ENCODE measurements at places on chromosomes 11 and 22.

DNA sequence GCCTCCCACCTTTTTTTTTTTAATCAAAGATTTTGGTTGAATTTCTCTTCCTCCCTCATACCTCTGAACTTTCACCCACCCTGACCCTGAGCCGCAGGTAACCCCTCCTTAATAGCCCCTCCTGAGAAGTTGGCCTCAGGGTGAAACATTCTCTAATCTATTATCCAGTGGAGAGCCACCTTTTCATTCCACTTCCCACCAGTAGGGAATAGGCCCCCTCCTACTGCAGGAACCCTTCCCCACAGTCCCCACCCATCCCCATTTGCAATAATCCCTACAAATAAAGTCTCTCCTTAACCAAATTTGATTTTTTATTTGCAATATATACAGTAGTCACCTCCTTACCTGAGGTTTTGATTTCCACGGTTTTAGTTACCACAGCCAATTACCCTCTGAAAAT, 2.1 kb upstream of the SLC35F2 start:
- DNase-seq = no peak

DNA sequence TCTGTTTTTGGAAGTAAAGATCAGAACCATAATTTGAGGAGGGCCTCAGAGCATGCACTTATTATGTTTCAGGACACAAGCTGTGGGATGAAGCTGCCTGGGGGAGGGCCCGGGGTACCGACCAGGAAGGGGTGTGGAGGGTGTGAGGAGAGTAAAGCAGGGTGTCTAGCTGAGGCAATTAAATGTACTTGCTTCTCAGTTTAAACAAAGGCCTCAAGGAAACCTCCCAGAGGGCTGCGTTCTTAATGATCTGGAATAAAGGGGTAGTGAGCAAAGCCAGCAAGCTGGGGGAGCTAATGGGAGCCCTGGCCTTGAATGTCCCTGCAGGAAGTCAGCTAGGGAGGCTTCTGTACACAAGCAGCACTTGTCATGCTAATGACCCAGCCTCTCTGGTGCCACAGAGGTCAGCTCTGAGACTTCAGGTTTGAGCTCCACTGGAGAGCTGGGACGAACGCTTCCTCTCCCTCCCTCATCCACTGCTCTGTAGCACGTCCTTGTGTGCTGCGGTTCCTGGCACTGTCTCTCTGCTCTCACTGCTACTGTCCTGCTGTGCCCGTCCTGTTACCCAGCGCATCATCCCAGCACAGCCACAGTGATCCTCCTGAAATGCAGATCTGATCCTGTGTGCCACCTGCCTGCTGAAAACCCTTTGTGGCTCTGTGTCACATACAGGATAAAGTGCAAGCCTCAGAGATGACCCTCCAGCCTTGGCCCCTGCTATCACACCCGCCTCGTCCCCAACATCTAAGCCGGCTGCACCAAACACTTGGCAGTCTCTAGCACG, 159.7 kb downstream of the DBX1 start:
- DNase-seq = no peak

- DNase-seq = no peak
These were observed 37.3 kb downstream of the OSBPL5 start for GRCh38 chr11:3127706-3128355.

DNA sequence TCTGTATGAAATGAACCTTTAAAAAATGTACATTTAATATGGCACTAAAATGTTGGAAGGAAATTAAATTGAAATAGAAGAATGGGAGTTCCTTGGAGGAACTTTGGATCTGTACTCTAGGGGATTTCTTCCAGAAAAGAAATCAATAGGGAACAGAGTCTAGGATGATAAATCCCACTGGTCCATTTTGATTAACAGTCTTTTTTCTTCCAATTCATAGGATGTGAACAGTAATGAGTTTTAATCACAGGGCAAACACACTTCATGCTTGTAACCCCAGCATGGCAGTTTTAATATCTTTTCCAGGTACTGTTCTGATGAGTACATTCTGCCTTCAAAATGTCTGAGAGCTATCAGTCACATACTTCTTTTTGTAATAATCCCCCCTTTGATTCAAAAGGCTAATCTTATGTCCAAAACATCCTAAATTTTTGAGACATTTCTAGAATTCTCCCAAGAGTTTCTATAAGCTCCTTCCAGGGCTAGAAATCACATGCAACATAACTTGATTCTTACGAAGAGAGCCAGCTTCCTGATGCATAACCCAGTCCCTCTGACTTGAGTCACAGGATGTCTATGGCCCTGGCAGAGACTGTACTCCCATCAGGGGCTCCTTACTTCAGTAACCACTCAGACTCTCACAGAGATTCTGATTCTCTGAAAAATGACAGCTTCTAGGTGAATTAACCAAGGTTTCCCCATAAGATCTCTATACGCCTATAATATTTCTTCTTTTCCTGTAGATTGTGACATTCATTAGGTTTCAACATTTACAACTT, 112.9 kb downstream of the SLC36A4 start:
- DNase-seq = no peak

DNA sequence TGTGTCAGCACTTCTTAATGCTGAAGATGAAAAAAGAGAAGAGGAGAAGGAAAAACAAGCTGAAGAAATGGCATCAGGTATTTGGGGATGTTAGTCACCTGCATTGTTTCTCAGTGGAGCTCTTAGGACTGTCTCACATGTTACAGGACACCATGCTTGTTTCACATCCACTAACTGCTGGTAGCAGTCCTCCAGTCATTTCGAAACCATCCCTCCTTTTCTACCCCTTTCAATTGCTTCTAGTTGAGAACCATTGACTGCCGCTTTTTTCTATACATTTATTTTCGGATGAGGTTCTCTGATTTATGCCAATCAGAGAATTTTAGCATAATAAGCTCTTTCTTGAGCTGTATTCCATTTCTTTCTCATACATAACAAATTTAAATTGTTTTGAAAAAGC, 21.5 kb downstream of the BIRC2 start:
- no peak for DNase-seq

GRCh38 chr22:29301716-29302401, 4.6 kb upstream of the GAS2L1 start:
- no peak for DNase-seq

DNA sequence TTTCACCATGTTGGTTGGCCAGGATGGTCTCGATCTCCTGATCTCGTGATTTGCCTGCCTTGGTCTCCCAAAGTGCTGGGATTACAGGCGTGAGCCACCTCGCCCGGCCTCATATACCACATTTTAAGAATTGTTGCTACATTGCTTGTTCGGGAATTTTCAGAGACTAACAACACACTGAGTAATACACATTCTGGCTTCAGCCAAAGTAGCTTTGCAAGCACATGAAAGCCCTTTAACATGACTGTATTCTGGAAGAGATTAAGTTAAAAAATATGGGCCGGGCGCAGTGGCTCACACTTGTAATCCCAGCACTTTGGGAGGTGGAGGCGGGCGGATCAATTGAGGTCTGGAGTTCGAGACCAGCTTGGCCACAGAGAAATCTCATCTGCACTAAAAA, 15.0 kb downstream of the CRTAM start:
- DNase-seq = no peak

DNA sequence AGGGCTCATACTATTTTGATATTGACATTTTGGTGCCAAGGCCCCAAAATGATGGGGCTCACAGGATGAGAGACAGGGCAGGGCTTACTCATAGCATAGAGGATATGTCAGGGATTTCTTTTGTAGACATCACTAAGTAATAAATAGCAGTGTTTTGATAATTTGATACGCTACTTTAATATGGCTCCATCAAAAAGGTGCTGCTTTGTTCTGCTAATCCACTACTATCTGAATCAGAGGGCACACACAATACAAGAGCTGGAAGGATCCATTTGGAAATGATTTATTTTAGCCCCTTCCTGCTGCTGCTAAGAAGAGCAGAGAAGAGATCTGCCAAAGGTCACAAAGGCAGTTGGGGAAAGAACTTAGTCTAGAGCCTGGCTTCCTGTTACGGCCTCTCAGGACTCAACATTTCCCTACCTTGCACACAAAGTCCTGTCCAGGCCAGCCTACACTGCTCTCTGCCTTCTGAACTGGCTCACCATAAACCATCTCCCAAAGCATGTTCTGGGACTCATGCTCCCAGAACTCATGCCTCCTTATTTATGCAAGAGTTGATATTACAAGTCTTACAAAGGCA, 261.3 kb upstream of the ARHGAP20 start:
- DNase-seq = no peak

- DNase-seq = no peak
These were observed 11.3 kb downstream of the DERL3 start for GRCh38 chr22:23827351-23827995.

DNA sequence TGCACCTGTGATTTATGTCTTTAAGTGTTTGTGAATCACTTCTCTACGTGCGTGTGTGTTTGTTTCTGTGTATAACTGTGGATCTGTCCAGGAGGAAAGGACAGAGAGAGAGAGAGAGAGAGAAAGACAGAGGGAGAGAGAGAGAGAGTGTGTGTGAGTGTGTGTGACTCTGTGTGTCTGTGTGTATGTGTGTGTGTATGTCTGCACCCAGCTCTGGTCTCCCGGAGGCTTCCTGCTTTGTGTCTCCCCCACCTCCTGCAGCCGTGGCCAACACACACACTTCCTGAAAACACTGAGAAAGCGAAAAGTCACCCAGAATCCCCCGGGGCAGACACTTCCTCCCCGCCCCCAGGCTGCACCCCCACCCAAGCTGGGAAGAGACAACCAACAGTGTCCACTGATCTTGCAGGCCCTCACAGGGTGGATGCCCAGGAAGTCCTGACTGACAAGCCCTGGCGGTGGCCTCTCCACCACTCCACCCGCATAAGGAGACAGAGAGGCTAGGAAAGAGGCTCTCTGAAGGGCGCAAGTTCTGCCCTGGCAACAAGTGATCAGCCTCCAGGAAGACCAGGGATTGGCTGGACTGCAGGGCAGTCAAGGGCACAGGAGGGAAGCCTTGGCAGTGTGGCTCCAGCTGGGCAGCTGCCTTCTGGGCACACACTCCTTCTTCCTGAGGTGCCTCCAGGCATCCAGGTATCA, 30.0 kb downstream of the ARAP1 start:
- DNase-seq = peak; percentile 82

All from activated CD4-positive, alpha-beta T cell treated with anti-CD3 and anti-CD28 coated beads for 4 hours (primary cell).